ENCODE measurements at places on chromosomes 6 and 20.

GRCh38 chr20:46400253-46400652 is 6.2 kb downstream of the ELMO2 start:
- DNase-seq = peak; percentile 60

DNA sequence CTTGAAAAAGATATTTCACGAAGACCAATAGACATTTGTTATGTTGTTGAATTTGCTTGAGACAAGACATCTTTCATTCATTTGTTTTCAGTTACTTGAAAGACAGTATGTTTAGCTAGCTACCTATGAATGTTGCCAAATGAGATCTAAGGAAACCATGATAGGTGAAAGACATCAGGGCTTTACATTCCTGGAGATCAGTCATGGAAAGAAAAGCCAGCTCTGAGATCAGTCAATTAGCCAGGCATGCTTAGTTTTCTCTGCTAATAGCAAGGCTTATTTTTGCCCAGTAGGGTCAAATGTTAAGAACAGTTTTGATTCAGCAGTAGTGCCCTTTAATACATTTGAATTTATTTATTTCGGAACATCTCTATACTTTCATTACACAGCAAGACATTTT is 116.5 kb upstream of the EDN1 start:
- no peak for DNase-seq

GRCh38 chr6:14807130-14807529 is 438.7 kb upstream of the JARID2 start:
- DNase-seq = no peak

GRCh38 chr6:8079126-8079525 is 14.9 kb upstream of the BLOC1S5 start:
- DNase-seq = no peak

DNA sequence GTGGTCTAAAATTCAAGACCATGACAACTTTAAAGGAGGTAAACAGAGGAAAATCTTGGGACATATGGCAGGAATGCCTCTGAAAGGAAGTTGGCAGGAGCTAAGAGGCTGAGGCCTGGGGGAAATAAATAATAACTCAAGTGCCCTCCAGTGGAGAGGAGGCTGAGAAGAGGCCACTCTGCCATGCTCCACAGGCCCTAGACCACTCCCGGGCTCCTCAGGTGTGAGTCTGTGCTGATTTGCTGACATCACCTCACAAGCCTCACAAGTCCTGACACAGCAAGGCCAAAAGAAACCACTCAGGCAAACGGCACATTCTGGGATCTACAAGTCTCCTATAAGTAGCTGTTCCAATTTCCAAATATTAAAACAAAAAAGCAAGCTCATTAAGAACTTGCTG is 91.0 kb upstream of the RIPOR2 start:
- no peak for DNase-seq

DNA sequence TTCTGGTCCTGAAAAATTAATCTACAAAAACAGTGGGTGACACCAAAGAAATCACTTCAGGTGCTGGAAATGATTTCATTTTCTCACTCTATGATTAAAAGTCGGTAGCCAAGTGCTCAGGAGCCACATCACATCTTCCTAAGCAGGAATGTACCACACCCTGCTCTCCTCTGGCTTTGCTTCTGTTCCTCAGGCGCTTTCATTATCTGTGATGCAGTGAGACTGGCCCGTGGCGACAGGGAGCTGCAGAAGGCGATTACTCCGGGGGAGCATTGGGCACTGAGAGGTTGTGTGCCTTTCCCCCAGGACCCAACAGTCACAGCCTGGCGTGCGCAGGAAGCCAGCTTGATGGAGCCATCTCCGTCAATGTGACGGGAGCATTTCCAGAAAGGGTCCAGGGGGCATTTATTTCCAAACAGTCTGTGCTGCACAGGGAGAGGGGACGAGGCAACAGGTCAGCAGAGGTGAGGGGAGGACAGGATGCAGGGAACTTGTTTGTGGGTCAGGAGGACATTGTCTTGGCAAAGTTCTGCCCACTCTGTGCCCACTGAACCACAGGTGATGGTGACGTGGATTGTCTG is 5.6 kb upstream of the ZNF831 start:
- no peak for DNase-seq

GRCh38 chr6:16725145-16725864 is 36.0 kb downstream of the ATXN1 start:
- peak; percentile 78 for DNase-seq

GRCh38 chr6:4243237-4243636 is 107.9 kb upstream of the ECI2 start:
- no peak for DNase-seq

GRCh38 chr20:19661717-19662636 is 96.1 kb upstream of the RIN2 start:
- DNase-seq = peak; percentile 86

DNA sequence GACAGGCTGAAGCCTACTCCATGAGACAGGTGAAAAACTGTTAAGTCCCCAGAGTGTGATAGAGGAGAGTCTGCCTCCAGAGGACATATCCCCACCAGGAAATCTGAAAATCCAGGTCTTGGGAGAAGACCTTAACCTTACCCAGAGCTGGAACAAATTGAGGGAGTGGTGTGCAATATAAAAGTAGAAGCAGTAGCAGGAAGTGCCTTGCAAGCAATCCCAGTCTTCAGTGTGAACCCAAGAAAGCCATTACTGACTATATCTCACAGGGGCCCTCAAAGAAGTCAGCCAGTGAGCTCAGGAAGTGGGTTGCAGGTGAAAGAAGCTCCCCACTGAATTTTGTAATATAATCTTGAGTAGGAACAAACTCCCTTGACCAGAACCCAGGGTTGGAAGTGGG is 41.9 kb upstream of the PKIB start:
- DNase-seq = no peak

GRCh38 chr20:4490606-4491280 is 231.0 kb upstream of the PRND start:
- no peak for DNase-seq

Measured in suppressor macrophage treated with lipopolysaccharide for 1 hour (primary cell).